ENCODE measurements at places on chromosomes 6 and 20.

DNA sequence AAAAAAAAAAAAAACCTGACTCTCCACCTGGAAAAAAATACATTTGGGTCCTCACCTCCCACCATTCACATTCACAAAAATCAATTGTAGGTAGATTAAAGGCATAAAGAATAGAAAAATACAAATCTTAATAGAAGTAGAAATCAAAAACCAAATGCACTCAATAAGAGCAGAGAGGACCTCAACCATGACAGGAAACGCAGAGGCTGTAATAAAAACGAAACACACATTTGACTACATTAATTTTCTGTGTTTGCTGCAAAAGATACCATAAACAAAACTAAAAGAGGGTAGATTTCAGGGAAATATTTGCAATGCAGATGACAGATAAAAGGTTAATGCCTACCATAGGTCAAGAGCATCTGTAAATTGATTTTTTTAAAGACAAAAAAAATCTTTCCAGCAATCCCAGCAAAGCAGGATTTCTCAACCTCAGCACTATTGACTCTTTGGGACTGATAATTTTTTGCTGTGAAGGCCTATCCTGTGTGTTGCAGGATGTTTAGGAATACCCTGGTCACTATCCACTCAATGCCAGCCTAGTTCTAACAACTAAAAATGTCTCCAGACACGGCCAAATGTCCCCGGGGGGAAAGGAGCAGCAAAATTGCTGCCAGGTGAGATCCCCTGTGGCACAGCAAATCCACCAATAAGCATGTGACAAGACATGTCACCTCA lies 9.1 kb downstream of the ETV7 start:
- no peak for DNase-seq

- no peak for DNase-seq
Measured at GRCh38 chr6:30397697-30398096, 52.7 kb downstream of the RPP21 start.

- no peak for DNase-seq
Measured at GRCh38 chr6:158545043-158545966, 14.6 kb upstream of the TMEM181 start.

DNA sequence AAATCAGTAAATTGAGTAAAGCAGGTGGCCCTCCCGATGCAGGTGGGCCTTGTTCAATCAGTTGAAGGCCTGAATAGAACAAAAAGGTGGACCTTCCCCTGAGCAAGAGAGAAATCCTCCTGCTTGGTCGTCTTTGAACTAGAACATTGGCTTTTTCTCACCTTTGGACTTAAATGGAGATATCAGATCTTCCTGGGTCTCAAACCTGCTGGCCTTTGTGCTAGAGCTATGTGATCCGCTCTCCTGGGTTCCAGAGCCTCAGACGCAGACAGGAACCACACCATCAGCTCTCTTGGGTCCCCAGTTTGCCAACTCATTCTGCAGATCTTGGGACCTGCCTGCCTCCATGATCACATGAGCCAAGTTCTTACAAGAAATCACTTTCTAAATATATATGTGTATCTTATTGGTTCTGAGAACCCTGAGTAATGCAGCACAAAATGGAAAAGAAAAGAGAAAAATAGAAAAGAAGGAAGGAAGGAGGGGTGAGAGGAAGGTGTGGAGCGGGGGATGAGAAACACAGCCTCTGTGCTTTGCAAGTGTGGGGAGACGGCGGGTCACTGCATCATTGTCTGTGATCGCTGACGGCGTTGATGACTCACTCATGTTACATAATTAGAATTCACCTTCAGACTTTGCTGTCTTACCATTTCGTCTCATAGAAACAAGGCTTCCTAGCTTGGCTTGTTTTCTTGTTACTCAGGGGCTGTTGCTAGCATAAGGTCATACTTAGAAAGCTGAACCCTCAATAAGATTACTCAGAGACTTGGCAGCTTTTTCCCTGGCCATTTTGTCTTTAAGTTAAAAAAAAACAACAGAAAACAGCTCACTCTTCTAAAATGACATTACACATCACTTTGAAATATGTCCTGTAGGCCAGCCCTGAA lies 85.7 kb upstream of the NEDD9 start:
- peak; percentile 23 for DNase-seq

GRCh38 chr6:18985061-18985460 lies 597.9 kb downstream of the RNF144B start:
- DNase-seq = no peak

GRCh38 chr20:46458866-46459750 lies 52.7 kb upstream of the ELMO2 start:
- no peak for DNase-seq

DNA sequence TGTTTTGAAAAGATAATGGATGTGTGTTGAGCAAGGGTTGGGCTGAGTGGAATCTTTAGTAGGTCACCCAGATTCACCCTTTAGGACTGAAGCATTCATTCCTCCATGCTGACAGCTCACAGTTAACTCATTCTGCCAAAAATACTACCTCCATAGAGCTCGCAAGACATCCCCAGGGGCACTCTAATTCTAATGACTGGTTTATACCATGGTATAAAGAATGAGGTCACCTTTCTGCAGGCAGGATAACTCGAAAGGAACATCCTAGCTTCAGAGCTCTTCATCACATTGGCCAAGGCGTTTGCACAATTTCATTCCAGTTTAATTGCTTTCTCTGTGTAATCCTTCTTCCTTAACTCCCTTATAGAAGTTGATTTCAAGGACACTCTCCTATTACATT lies 1257.2 kb upstream of the EYS start:
- no peak for DNase-seq

- no peak for DNase-seq
Measured at GRCh38 chr6:157358287-157358686, 22.7 kb upstream of the ZDHHC14 start.

- no peak for DNase-seq
Measured at GRCh38 chr20:40294175-40294574, 394.9 kb downstream of the MAFB start.

DNA sequence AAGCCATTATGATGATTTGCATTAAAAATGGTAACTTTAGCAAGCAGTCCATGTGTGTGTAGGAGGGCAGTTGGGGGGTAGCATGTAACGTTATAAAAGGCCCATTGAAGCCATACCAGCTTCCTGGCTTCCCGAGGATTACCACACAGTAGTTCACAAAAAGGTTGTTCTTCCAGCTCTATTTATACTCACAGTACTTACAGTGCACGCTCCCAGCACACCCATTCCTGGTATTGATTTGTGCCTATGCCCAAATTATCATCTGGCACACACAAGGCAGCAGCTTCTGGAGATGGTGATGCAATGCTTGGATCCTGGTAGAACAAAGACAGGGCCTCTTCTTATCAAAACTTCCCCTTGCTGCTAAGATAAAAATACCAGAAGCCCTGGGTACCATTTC lies 436.8 kb downstream of the HAO1 start:
- no peak for DNase-seq

DNA sequence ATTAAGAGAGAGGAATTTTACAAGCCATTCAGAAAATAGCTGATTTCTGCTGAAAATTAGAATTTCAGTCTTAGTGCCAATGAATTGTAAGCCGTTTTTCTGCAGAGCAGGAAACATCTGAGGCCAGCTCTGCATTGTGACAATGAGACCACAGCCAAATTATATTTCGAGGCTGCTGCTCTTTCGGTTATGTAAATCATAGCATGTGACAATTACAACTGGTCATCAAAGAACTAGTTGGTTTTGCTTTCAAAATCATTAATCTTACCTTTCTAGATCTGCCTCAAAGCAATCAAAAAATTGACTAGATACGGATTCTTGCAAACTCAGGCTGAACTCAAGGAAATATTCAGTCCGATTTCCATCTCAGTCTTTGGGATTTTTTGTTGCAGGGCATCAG lies 33.4 kb upstream of the INSM1 start:
- no peak for DNase-seq

DNA sequence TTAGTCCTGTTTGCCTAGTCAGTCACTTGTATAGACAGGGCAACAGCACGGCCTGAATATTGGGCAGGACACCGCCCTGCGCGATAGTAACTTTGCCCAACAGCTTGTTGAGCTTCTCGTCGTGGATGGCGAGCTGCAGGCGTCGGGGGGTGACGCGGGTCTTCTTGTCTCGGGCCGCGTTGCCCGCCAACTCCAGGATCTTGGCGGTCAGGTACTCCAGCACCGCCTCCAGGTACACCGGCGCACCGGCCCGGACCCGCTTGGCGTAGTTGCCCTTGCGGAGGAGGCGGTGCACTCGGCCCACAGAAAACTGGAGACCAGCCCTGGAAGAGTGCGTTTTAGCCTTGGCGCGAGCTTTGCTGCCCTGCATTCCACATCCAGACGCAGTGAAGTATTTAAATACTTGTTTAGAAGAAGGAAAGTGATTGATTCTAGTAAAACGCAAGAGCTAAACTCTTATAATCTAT lies 92.8 kb upstream of the BTN3A2 start:
- DNase-seq = peak; percentile 4

DNA sequence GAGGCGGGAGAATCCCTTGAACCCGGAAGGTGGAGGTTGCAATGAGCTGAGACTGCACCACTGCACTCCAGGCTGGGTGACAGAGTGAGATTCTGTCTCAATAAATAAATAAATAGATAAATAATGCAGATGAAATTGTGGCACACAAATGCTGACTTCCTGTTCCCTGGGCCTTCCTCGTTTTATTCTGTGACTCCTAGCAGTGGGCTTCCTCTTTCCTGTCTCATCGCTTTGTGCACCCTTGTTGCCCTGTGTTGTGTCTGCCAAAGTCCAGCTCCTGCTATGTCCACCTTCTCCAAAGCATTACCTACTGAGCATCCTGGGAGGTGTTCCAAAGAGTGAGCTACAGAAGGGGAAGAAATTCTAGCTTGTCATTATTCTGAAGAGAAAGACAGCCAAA lies 100.2 kb upstream of the TIAM2 start:
- no peak for DNase-seq

- no peak for DNase-seq
Measured at GRCh38 chr6:45420909-45421708, 43.4 kb upstream of the SUPT3H start.

DNA sequence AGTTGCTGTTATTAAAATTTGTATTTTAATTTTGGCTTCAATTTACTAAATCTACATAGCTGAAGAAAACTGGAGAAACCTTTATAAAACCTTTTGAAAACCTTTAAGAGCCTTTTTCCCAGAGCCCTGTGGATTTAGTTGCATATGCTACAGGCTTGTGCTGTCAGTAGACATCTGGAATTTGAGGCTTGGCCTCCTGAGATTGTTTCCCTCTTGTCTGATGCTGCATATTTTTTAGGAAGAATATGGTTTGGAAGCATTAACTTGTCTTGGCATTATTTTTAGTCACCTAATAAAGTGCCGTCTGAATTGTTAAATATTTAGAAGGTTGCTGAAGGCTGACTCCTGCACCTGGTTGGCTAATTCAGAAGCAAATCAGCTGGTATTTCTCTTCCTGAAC lies 369.4 kb downstream of the UTRN start:
- no peak for DNase-seq

GRCh38 chr6:153084393-153084792 lies 46.7 kb downstream of the RGS17 start:
- no peak for DNase-seq

DNA sequence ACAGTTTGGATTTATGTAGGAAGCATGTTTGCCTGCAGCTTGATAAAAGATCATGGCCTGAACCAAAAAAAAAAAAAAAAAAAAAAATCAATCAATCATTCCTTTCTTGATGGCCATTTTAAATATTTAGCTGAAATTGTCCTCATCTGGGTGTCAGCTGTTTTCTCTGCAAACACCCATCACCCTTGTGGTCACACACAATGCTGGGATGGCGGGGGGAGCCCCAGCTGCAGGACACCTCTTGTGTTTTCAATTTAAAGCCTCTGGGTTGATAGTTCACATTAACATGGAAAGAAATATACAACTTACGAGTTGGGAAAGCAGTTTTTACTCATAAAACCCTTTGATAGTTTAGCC lies 160.4 kb downstream of the ZFP64 start:
- DNase-seq = no peak

GRCh38 chr6:137019476-137020272 lies 25.1 kb downstream of the IL20RA start:
- no peak for DNase-seq

DNA sequence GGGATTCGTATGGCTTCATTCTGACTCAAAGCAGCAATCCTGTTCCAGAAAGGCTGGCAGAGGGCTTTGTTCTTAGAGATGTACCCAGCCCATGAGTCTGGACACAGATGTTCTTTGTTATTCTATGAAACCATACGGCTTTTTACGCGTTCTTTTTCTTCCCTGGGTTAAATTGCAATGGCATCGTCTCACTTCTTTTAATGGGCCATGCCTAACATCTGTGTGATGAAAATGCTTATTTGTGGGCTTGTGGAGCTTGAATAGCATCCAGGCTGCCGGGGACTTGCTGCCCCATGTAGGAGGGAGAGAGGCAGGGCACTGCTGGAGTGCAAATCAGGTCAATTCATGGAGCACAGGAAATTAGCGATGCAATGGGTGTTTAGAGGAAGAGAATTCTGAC lies 19.4 kb downstream of the FAM50B start:
- DNase-seq = no peak

- no peak for DNase-seq
Measured at GRCh38 chr6:33589731-33590530, 9.9 kb upstream of the BAK1 start.

DNA sequence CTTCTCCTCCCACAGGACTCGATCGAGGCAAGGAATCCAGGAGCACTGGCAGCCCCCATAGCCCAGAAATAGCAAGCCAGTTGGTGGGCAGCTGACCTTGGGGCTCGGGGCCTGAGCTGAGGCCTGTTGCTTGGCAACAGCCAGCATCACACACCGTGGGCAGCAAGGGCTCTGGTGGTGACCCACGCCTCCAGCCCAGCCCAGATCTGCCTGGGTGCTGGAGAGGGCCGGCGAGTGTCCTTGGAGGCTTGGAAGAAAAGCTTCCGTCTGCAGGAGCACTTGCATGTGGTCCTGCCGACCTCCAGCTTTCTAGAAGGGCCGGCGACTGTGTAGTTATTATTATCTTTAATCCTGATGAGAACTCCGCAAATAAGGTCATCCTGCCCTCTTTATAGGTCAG lies 67.3 kb downstream of the STK35 start:
- DNase-seq = no peak
